CD4-positive, alpha-beta T cell treated with Interleukin-2 at 100 ng/mL for 4 hours (primary cell): ENCODE measurements at places on chromosomes 7 and 10.

DNA sequence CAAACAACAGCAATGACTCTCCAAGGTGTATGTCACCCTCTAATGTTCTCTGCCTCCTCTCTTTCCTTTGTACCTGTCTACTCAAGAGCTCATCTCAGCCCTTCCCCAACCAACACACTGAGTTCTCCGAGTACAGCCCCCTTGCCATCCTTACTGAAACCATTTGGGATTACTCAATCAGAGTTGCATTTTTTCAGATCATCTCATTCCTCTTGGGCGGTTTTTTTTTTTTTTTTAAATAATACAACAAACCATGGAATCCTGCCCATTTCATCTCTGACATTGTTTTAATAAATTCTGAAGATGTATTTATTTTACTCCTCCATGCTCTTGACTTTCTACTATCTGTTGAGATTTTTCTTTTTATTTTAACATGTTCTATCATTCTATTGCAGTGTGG lies 4.2 kb upstream of the CREB3L2 start:
- no peak for DNase-seq

- no peak for DNase-seq
These were observed 296.5 kb downstream of the SORCS3 start for GRCh38 chr10:104937567-104937966.

DNA sequence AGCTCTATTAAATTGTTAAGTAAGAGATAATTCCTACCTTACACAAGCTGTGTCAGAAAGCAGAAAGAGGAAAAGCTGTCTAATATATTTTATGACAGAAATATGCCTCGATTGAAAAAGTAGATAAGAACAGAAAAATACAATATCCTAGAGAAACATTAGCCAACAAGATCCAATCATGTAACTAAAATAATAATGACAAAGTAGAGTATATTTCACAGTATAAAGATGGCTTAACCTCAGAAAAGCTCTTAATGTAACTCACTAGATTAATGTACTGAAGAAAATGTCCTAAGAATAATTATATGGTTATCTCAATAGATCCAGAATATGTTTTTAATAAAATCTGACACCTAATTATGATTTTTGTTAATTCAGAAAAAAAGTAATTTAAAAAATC lies 89.8 kb upstream of the HABP2 start:
- no peak for DNase-seq

DNA sequence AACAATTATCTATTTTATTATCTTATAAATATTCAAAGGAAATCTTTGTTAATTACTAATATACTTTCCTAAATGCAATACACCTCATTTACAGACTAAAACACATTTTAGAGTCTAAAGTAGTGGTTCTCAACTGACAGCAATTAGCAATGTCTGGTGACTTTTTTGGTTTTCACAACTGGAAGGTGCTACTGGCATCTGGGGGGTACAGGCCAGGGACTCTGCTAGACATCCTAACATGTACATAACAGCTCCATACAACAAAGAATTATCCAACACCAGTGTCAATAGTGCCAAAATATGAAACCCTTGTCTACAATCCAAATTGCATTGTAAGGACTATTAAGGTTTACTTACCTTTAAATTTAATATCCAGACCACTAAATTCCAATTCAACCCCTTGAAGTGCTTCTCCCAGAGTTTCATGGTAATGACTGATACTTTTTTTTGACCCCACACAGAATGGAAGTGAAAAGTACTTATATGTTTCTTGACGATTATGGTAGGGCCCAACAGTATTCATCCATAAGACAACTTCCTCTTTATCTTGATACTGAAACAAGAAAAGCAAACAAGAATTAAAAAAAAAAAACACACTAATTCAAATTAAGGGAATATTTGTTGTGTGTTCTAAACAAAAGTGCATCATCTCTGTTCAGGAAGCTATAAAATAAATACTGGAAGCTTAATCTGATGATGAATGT lies 10.4 kb downstream of the TM9SF3 start:
- DNase-seq: no peak

DNA sequence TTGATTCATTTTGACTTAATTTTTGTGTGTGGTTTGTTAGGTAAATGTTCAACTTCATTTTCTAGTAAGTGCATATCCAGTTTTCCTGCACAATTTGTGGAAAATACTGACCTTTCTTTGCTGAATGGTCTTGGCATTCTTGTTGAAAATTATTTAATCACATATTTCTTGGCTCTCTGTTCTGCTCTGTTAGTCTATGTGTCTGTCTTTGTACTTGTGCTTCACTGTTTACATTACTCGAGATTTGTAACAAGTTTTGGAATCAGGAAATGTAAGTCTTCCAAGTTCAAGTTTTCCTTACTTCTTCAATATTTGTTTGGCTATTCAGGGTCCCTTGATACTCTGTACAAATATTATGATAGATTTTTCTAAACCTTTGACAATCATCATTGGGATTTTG lies 838.2 kb upstream of the POM121L12 start:
- DNase-seq: no peak

- no peak for DNase-seq
These were observed 90.1 kb upstream of the NPSR1 start for GRCh38 chr7:34567906-34568305.

GRCh38 chr7:116249969-116250553 lies 39.7 kb downstream of the TES start:
- no peak for DNase-seq

GRCh38 chr10:4825868-4826791 lies at the start of gene AKR1E2:
Gene AKR1E2 (plus strand): TSS chr10:4826207. CDS start chr10:4826325, 118 bp downstream.
- peak; percentile 82 for DNase-seq

DNA sequence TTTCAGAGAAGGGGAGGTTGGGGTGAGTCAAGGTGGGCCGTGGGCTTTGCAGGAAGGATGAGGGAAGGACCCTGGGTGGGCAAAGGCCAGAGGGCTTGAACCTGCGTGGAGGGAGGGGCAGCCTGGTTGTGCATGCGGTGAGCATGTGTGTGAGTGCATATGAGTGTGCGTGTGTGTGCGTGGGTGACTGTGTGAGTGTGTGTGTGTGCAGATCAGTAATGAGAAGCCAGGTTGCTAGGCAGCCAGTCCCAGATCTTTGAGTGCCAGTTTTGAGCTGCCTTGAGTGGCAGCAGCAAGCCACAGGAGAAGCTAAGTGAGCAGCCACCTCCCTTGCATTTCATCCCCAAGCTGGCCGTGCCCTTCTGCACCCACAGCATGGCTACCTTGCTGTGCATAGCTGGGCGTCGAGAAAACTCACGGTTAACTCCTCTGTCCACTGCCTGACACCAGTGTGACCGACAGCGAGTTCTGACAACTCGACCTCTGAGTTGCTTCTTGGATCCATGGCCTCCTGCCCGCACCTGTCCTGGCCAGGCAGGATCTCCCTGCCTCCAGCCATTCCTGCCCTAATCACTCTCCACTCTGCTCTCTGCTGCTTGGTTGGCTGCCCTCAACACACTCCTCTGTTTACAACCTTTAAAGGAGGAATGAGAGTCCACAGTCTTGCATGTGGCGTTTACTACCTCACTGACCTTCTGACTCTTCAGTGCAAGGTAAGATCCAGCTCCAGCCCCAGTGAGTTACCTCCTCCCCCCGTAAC lies 775.4 kb downstream of the TYW1 start:
- no peak for DNase-seq

- no peak for DNase-seq
These were observed 124.8 kb downstream of the CD36 start for GRCh38 chr7:80763289-80763688.

- DNase-seq: no peak
These were observed 946 bp upstream of the RASGEF1A start for GRCh38 chr10:43267811-43268210.

GRCh38 chr7:69932034-69932628 lies 333.9 kb downstream of the AUTS2 start:
- DNase-seq: no peak

DNA sequence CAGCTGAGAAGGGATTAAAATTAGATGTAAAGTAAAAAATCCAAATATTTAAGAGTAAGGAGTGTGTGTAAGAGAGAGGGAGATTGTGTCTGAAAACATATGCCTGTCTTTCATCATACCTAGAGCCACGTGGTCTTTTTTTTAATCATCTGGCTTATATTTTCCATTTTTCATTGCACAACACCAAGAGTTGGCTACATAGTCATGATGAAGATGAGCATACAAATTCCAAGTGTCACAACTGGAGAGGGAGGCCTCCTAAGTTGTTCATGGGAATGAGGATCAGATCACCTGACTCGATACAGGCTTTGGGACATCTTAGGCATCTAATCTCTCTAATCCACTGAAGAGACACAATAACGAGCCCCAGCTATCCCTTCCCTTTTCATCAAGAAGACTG lies 47.2 kb upstream of the CCDC3 start:
- DNase-seq: no peak

- DNase-seq: no peak
These were observed 22.7 kb upstream of the TCTN3 start for GRCh38 chr10:95716466-95716865.

GRCh38 chr10:121942749-121943416 lies 15.1 kb upstream of the ATE1 start:
- DNase-seq: no peak

DNA sequence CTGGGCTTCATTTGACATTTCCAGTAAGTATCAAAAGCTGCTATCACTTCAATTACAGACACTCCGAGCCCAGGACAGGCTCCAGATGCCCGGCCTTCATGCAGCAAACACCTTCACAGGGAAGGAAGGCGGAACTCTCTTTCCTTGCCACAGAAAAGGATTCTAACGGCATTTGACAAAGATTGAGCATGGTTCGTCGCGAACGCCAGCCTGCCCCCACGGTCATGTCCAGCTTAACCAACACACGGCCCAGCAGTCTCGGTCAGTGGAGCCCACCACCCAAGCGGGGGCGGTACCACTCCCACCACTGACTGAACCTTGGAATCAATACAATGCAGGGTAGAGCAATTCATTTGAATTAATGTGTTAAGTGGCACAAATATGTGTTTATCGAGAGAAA lies 607.2 kb downstream of the DNAJB6 start:
- DNase-seq: no peak

GRCh38 chr7:133871757-133872156 lies 255.4 kb upstream of the LRGUK start:
- no peak for DNase-seq

DNA sequence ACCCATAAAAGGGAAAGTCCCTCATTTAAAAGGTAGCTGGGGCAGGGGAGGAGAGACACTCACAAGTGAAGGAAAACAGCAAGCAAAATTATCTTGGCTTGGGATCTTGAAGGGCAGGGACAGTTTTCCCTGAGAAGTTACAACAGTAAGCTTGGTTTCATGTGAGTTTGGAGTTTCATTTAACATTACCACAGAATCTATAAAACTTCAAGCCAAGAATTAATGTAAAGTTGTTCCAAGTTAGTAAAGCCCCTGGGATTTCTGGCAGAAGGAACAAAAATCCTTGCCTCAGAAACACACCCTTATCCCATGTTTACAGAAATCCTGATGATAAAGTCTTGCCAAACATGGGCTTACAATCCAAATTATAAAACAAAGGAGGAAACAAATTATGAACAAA lies 19.2 kb downstream of the CRPPA start:
- no peak for DNase-seq

GRCh38 chr10:130707389-130707979 lies 571.3 kb downstream of the GLRX3 start:
- no peak for DNase-seq
